ENCODE measurements at places on chromosomes 6 and 20. TPM values are rescaled to one million over a fixed set of nuclear protein-coding genes. Genes with fewer than 3 reads are reported as not detected.

The SPATS1 gene
- total RNA-seq: not detected

The ORC3 gene
- total RNA-seq: 38.8 TPM

The PHF20 gene
- total RNA-seq: 61.6 TPM

The EPPIN gene
- total RNA-seq: not detected

The LTA gene
- 570 TPM for total RNA-seq

The ID1 gene
- total RNA-seq: 2.2 TPM

The PTK6 gene
- 0.48 TPM for total RNA-seq

The BTN1A1 gene
- not detected for total RNA-seq

- no peak overlapping the region for H3K4me3 ChIP-seq
- peaks cover 48% of the 10 kb centered on the region for H3K36me3 ChIP-seq
- H3K4me1 ChIP-seq: peaks cover 2% of the 10 kb centered on the region
- no peak overlapping the region for H3K27ac ChIP-seq
- DNase-seq: no peak
Measured at GRCh38 chr6:21214738-21215448, 378.7 kb upstream of the SOX4 start.

DNA sequence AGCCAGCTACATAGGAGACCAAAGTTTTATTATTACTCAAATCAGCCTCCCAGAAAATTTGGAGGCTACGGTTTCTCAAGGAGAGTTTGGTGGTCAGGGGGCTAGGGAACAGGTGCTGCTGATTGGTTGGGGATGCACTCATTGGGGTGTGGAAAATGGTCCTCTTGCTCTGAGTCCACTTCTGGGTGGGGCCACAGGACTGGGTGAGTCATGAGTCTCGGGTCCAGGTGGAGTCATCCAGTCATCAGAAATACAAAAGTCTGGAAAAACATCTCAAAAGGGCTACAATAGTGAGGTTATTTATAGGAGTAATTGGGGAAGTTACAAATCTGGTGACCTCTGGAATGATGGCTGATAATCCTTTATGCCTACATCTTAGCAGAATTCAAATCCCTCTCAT lies 54.3 kb upstream of the SLC22A16 start:
- H3K27ac ChIP-seq: no peak overlapping the region
- no peaks in the 10 kb centered on the region for H3K36me3 ChIP-seq

GRCh38 chr6:54094293-54094692 lies 16.9 kb upstream of the MLIP start:
- no peak overlapping the region for H3K4me3 ChIP-seq
- no peaks in the 10 kb centered on the region for H3K27me3 ChIP-seq
- no peak for DNase-seq
- no peaks in the 10 kb centered on the region for H3K4me1 ChIP-seq

DNA sequence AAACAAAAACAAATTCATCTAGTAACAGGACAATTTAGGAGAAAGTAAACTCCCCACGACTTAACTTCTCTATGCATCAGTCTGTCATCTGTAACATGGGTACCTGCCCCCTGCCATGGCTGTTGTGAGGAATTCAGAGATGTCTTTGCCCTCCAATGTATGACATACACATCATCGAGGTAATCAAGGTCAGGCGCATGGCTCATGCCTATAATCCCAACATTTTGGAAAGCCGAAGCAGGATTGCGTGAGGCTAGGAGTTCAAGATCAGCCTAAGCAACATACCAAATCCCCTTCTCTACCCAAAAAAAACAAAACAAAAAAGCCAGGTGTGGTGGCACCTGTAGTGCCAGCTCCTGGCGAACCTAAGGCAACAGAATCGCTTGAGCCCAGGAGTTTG lies 9.0 kb downstream of the EEF1A1 start:
- DNase-seq: peak; percentile 25
- H3K4me3 ChIP-seq: no peak overlapping the region
- peaks cover 26% of the 10 kb centered on the region for H3K4me1 ChIP-seq

- H3K36me3 ChIP-seq: peaks cover 6% of the 10 kb centered on the region
- DNase-seq: no peak
- H3K4me3 ChIP-seq: no peak overlapping the region
- H3K4me1 ChIP-seq: peaks cover 22% of the 10 kb centered on the region
Measured at GRCh38 chr6:5403076-5403475, 141.8 kb downstream of the FARS2 start.

GRCh38 chr6:82068721-82069120 lies 178.8 kb downstream of the IBTK start:
- DNase-seq: no peak
- H3K27ac ChIP-seq: no peak overlapping the region
- no peaks in the 10 kb centered on the region for H3K4me1 ChIP-seq
- H3K4me3 ChIP-seq: no peak overlapping the region
- H3K27me3 ChIP-seq: no peaks in the 10 kb centered on the region
- H3K36me3 ChIP-seq: no peaks in the 10 kb centered on the region

GRCh38 chr20:53071833-53072232 lies 99.7 kb downstream of the TSHZ2 start:
- H3K4me1 ChIP-seq: peaks cover 54% of the 10 kb centered on the region
- H3K27ac ChIP-seq: peak overlapping the region; percentile 93
- peak overlapping the region; percentile 24 for H3K4me3 ChIP-seq
- H3K27me3 ChIP-seq: peaks cover 3% of the 10 kb centered on the region
- peaks cover 28% of the 10 kb centered on the region for H3K36me3 ChIP-seq

DNA sequence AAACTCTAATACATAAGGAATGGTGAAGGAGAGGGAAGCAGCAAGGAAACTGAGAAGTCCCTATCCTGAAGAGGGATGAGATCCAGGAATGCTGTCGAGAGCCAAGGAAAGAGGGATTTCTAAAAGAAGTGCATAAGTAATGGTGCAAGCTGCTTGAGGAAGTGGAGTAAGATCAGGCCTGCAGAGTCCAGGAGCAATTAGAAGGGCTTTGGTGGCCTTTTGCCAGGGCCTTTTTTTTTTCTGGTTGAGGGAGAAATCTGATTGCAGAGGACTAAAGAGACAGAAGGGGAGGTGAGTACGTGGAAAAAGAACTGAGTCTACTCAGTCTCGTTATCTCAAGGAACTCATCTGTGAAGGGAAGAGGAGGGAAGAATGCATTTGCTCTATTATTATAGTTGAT lies 396.2 kb downstream of the UTRN start:
- no peaks in the 10 kb centered on the region for H3K27me3 ChIP-seq
- DNase-seq: no peak
- no peaks in the 10 kb centered on the region for H3K4me1 ChIP-seq
- H3K36me3 ChIP-seq: peaks cover 60% of the 10 kb centered on the region

DNA sequence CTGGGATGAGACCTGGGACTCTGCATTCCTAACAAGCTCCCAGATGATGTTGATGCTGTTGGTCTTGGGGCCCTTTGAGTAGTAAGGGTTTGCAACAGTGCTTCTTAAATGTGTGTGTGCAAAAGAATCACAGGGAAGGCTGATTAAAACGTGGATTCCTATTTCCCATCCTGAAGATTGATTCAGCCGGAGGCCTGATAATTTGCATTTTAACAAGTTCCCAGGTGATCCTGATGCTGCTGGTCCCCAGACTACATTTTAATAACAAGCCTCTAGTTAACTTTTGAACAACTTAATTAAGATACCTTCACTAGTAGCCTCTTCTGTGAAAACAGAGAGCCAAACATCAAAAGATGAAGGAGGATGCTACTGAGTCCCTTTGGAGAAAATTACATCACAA lies 156.4 kb upstream of the LAMP5 start:
- H3K36me3 ChIP-seq: no peaks in the 10 kb centered on the region
- H3K27ac ChIP-seq: no peak overlapping the region
- H3K4me1 ChIP-seq: no peaks in the 10 kb centered on the region

- no peaks in the 10 kb centered on the region for H3K27me3 ChIP-seq
- DNase-seq: no peak
- no peak overlapping the region for H3K27ac ChIP-seq
- no peak overlapping the region for H3K4me3 ChIP-seq
- H3K36me3 ChIP-seq: no peaks in the 10 kb centered on the region
Measured at GRCh38 chr6:123105561-123105960, 109.5 kb downstream of the CLVS2 start.

DNA sequence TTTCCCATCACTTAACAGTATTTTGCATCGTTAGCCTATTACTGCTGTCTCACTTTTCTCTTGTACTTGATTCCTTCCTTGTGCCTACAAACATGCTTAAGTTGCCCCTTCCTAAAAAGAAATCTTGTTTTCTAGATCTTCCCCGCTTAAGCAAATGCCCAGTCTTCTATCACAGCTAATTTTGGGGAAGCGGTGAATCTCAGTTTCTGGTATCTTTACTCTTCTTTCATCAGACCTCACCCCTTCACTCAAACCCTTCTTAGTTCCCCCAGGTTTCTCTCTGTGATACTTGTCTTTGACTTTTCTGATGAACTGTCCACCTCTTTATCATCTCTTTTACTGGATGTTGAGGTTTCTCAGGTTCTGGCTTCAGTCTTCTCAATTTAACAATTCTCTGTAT lies 14.2 kb downstream of the VAPB start:
- no peak overlapping the region for H3K4me3 ChIP-seq
- H3K27me3 ChIP-seq: no peaks in the 10 kb centered on the region
- peaks cover 11% of the 10 kb centered on the region for H3K36me3 ChIP-seq
- H3K27ac ChIP-seq: no peak overlapping the region

- H3K27me3 ChIP-seq: peaks cover 2% of the 10 kb centered on the region
- H3K4me1 ChIP-seq: no peaks in the 10 kb centered on the region
- no peak for DNase-seq
- H3K27ac ChIP-seq: no peak overlapping the region
- H3K36me3 ChIP-seq: no peaks in the 10 kb centered on the region
Measured at GRCh38 chr20:60540591-60540990, 582.4 kb downstream of the CDH26 start.

GRCh38 chr6:14088600-14089192 lies 28.9 kb upstream of the CD83 start:
- H3K27me3 ChIP-seq: peaks cover 3% of the 10 kb centered on the region
- H3K27ac ChIP-seq: no peak overlapping the region
- H3K36me3 ChIP-seq: peaks cover 2% of the 10 kb centered on the region
- peaks cover 23% of the 10 kb centered on the region for H3K4me1 ChIP-seq

DNA sequence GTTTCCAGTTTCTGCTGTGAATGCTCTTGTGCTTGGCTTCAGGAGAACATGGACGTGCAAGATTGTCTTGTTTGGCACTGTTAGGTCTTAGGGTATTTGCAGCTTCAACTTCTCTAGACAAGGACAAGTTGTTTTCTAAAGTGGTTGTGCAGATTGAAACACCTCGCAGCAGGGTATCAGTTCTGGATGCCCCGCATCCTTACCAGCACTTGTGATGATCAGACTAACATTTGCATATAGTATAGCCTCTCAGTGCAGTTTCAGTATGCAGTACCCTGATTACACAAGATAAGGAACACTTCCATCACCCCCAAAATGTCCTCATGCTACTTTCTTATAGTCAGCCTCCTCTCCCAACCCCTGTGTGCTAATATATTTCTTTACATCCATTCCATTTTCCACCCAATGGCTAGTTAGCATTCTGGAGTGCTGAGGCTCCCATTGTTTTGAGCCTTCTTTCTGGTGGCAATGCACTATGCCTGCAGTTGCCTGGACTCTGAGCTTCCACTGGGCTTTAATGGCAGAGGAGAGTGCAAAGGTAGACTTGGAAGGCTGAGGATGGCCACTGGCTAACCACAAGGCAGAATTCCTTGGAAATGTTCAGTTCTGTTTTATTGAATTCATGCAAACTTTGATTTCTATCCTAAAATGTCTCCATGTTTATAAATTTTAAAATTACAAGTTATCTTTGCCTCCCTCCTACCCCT lies 35.4 kb downstream of the KIF3B start:
- H3K36me3 ChIP-seq: peaks cover 67% of the 10 kb centered on the region
- no peak overlapping the region for H3K4me3 ChIP-seq
- H3K27ac ChIP-seq: peak overlapping the region; percentile 15
- DNase-seq: no peak
- peaks cover 23% of the 10 kb centered on the region for H3K4me1 ChIP-seq

GRCh38 chr6:31580807-31581433 lies 1.3 kb downstream of the LTB start:
- peaks cover 41% of the 10 kb centered on the region for H3K36me3 ChIP-seq
- H3K4me3 ChIP-seq: peak overlapping the region; percentile 97
- no peaks in the 10 kb centered on the region for H3K27me3 ChIP-seq
- H3K27ac ChIP-seq: peak overlapping the region; percentile 97
- H3K4me1 ChIP-seq: peaks cover 56% of the 10 kb centered on the region
- peak; percentile 94 for DNase-seq

DNA sequence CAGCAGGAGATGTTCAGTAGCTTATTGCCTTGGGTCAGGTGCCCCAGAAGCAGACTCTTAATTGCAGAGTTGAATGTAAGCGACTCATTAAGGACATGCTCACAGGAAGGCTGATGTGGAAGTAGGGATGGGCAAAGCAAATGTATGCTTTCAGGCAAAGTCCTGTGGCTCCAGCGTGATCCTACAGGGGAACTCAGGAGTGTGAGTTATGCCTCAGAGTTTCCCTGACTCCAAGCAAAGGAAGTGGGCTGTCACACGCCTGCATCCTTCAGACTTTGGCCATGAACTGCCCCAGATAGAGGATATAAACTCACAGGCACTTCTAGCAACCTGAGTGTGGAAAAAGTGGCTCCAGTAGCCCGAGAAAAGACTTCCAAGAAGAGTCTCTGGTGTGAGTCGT lies 64.9 kb upstream of the ZNF133 start:
- H3K4me1 ChIP-seq: no peaks in the 10 kb centered on the region
- no peak overlapping the region for H3K4me3 ChIP-seq
- DNase-seq: no peak
- H3K36me3 ChIP-seq: no peaks in the 10 kb centered on the region
- H3K27ac ChIP-seq: no peak overlapping the region
- H3K27me3 ChIP-seq: peaks cover 16% of the 10 kb centered on the region

DNA sequence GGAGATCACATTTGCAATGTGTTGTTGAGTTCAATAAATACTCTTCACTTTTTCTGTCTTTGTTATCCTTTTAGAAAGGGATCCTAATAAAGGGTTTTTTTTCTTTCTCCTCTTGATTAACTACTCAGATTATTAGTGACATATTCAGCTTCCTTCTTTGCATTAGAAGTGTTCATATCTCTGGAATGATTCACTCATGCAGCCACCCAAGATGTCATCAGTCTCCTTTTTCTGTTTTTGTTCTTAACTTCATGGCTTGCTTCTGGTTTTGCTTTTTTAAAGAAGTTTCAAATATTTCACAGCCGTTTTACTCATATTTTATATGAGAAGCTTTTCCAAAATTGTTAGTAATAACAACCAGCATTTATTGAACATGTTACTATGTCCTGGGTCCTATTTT lies 187.6 kb downstream of the TMEM242 start:
- H3K4me1 ChIP-seq: peaks cover 12% of the 10 kb centered on the region
- H3K36me3 ChIP-seq: peaks cover 12% of the 10 kb centered on the region
- DNase-seq: no peak
- no peak overlapping the region for H3K4me3 ChIP-seq
- H3K27me3 ChIP-seq: no peaks in the 10 kb centered on the region

DNA sequence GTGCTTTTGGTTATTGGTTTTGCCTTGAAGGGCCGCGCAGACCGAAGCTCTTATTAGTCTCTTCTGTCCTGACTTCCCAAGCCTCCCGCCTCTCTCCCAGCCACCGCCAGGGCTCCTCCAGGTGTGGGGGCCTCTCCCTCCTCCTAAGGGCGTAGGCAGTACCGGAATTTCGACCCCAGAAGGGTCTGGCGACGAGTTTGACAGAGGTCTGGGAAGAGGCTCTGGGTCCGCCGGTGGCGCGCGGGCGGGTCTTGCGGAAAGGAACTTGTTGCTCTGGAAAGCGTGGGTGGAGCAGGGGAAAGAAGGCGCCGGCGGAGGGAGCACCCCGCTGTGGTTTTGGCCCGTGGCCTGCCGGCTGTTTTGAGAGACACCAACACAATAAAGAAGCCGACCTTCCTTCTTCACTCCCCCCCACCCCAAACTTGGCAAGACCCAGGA lies 1.8 kb downstream of the PCSK2 start:
- H3K27ac ChIP-seq: no peak overlapping the region
- H3K4me1 ChIP-seq: peaks cover 3% of the 10 kb centered on the region
- DNase-seq: no peak
- H3K27me3 ChIP-seq: peaks cover 48% of the 10 kb centered on the region
- no peak overlapping the region for H3K4me3 ChIP-seq

Measured in activated CD4-positive, alpha-beta T cell treated with anti-CD3 and anti-CD28 coated beads for 36 hours (primary cell).